Glutamatergic neuron (in vitro differentiated cells): ENCODE measurements at places on chromosomes 13 and 19. TPM values are rescaled to one million over a fixed set of nuclear protein-coding genes. Genes with fewer than 3 reads are reported as not detected.

DNA sequence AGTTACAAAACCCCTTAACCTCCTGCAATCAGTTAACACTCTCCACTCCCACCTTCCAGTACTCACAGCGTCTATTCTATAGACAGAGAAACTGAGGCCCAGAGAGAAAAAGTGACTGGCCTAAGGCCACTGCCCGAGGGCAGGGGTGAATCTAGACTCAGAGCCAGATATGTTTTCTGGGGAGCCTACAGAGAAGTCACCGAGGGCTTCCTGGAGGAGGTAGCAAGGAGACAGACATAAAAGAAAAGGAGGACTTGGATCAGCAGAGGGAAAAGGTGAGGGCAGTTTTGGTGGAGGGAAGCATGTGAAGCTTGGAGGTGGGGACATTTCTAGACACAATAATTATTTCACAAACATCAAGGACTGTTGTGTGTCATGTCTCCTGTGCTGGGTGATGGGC, 1.6 kb upstream of the COMP start:
- DNase-seq: no peak
- peaks cover 4% of the 10 kb centered on the region for H3K36me3 ChIP-seq
- peaks cover 26% of the 10 kb centered on the region for H3K27me3 ChIP-seq
- H3K4me1 ChIP-seq: peaks cover 3% of the 10 kb centered on the region
- H3K27ac ChIP-seq: no peak overlapping the region
- H3K4me3 ChIP-seq: no peak overlapping the region

Gene GPC6
- 11.8 TPM for total RNA-seq

- peaks cover 4% of the 10 kb centered on the region for H3K27me3 ChIP-seq
- peaks cover 14% of the 10 kb centered on the region for H3K4me1 ChIP-seq
- DNase-seq: peak; percentile 64
Measured at GRCh38 chr19:13718733-13719132, 45.6 kb upstream of the MRI1 start.

Gene CFAP97D2
- total RNA-seq: not detected

GRCh38 chr13:82076496-82076895, 1735.6 kb upstream of the SPRY2 start:
- H3K4me3 ChIP-seq: no peak overlapping the region
- no peaks in the 10 kb centered on the region for H3K27me3 ChIP-seq
- no peak for DNase-seq

GRCh38 chr13:114068656-114069318, 63.6 kb downstream of the RASA3 start:
- peaks cover 21% of the 10 kb centered on the region for H3K4me1 ChIP-seq
- no peak for DNase-seq
- peaks cover 18% of the 10 kb centered on the region for H3K27me3 ChIP-seq
- H3K36me3 ChIP-seq: no peaks in the 10 kb centered on the region

Gene BLOC1S3
- 8.1 TPM for total RNA-seq

Gene ZNF835
- 2.7 TPM for total RNA-seq

DNA sequence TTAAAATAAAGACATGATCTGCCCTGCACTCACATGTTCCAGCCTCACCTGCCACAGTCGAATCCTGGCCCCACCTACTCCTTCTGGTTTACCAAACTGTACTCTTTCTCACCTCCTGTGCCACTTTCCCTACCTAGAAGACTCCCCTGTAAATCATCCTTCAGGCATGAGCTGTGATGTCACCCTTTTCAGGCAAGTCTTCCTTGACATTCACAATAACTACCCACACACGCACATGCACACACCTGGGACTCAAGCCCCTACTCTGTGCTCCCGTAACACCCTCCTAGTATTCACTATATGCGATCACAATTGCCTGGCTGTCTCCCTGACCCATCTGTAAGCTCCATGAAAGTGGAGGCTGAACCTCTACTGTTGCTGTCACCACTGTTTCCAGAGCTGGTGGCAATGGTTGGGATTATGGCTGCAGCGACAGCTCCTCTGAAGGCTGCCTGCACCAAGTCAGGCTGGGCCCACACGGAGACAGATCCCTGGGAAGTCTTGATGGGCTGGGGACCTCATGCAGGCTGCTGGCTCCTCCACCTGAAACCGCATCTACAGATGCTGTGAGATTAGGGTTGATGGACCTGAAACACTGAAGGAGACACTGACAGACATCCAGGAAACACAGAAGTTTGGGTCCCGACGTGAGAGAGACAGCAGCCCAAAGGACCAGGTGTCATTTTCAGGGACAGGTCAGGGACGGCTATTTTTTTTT, 611.1 kb downstream of the UQCRFS1 start:
- H3K4me3 ChIP-seq: no peak overlapping the region
- peaks cover 4% of the 10 kb centered on the region for H3K36me3 ChIP-seq
- H3K27me3 ChIP-seq: peaks cover 2% of the 10 kb centered on the region
- no peak overlapping the region for H3K27ac ChIP-seq
- H3K4me1 ChIP-seq: peaks cover 3% of the 10 kb centered on the region
- DNase-seq: no peak

Gene APLP1
- 618 TPM for total RNA-seq

DNA sequence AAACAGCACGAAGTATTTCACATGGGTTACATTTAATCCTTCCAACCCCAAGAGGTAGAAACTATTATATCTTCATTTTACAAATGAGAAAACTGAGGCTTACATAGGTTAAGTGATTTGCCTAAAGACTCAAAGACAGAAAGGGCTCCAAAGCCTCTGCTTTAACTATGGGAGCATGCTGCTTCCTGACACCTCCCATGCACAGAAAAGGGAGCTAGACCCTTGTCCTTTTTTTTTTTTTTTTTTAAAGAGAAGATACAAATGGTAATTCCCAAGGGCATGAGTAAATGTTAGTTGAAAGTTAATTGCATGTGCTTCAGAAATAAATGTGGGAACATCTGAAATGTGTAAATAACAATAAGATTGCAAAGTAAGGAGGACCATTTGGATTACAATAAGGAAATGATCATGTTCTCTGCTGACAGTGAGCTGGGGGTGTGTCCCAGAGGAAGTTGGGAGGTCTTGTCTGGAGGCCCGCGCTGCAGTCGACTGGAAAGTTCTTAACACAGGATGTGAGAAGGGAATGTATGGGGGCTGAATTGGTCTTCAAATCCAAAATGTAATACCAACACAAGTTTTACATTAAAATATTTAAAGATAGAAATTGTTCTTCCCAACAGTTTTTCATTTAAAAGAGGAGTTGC, 500.3 kb downstream of the KLF12 start:
- H3K4me3 ChIP-seq: no peak overlapping the region
- H3K27ac ChIP-seq: no peak overlapping the region
- no peaks in the 10 kb centered on the region for H3K4me1 ChIP-seq
- H3K36me3 ChIP-seq: no peaks in the 10 kb centered on the region
- no peak for DNase-seq

DNA sequence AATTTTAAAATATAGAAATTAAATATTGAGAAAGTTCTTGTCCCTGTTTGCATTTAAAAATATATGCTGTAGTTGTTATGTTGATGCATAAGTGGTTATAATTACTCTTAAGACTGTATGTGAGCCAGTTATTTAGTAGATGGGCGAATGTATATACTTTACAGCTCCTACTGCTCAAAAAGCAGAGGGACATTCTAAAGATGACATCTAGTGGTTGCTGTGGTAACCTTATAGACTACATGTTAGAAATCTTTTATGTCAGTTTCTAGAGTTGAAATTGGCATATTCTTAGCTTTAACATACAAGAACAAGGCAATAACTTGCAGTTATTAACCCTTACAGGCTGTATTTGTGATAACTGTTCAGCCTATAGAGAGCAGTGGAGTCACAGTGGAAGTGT, 160.5 kb downstream of the OLFM4 start:
- H3K36me3 ChIP-seq: no peaks in the 10 kb centered on the region
- H3K27me3 ChIP-seq: no peaks in the 10 kb centered on the region
- no peak overlapping the region for H3K4me3 ChIP-seq
- peaks cover 12% of the 10 kb centered on the region for H3K4me1 ChIP-seq

DNA sequence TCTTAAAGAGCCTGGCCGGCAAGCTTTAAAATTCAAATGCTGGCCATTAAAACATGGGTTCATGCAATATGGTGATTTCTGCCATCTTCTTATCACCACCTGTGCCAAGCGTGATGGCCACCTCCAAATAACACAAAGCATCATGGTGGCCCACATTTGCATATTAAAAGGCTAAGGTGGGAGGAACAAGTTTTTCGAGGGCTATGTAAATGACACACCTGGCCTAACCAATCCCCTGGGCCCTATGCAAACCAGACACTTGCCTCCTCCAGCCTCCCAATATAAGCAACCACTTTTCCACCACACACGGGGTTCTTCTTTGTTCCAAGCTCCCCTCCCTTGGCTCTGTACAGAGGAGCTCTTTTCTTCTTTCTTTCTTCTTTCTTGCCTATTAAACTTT, 14.4 kb downstream of the LILRB4 start:
- no peak for DNase-seq
- no peaks in the 10 kb centered on the region for H3K27me3 ChIP-seq
- H3K27ac ChIP-seq: no peak overlapping the region
- H3K36me3 ChIP-seq: no peaks in the 10 kb centered on the region

- no peaks in the 10 kb centered on the region for H3K36me3 ChIP-seq
- no peaks in the 10 kb centered on the region for H3K27me3 ChIP-seq
- H3K4me1 ChIP-seq: no peaks in the 10 kb centered on the region
- no peak overlapping the region for H3K4me3 ChIP-seq
- no peak for DNase-seq
Measured at GRCh38 chr19:28351761-28352160, 861.2 kb downstream of the UQCRFS1 start.

DNA sequence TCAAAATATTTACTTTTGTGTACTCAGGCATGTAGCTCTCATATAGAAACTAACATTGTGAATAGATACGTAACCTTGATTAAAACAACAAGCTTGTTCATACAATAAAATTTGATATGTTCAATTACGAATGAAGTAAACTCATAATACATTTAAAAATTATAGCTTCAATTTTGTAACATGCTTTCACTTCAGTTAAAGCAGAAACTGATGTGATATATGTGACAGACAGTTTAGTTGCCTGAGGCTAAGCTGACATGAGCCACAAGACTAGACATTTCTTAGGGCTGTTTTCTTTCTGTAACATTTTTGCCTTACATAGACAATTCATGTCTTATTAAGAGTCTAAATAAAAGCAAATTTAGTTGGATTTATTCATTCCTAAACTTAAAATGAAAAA, 526.0 kb downstream of the PCDH9 start:
- H3K36me3 ChIP-seq: no peaks in the 10 kb centered on the region
- peaks cover 7% of the 10 kb centered on the region for H3K4me1 ChIP-seq
- H3K27me3 ChIP-seq: no peaks in the 10 kb centered on the region
- no peak for DNase-seq

GRCh38 chr19:18167975-18168645, 5.5 kb upstream of the IFI30 start:
- peaks cover 3% of the 10 kb centered on the region for H3K27me3 ChIP-seq
- no peak overlapping the region for H3K4me3 ChIP-seq
- peak; percentile 73 for DNase-seq
- H3K4me1 ChIP-seq: no peaks in the 10 kb centered on the region
- H3K36me3 ChIP-seq: no peaks in the 10 kb centered on the region

- no peak overlapping the region for H3K27ac ChIP-seq
- peak; percentile 41 for DNase-seq
- peaks cover 4% of the 10 kb centered on the region for H3K36me3 ChIP-seq
Measured at GRCh38 chr19:12647490-12648071, 19.0 kb downstream of the MAN2B1 start.

Gene ZNF628
- total RNA-seq: 13.7 TPM

Gene DIAPH3
- total RNA-seq: 2.6 TPM

DNA sequence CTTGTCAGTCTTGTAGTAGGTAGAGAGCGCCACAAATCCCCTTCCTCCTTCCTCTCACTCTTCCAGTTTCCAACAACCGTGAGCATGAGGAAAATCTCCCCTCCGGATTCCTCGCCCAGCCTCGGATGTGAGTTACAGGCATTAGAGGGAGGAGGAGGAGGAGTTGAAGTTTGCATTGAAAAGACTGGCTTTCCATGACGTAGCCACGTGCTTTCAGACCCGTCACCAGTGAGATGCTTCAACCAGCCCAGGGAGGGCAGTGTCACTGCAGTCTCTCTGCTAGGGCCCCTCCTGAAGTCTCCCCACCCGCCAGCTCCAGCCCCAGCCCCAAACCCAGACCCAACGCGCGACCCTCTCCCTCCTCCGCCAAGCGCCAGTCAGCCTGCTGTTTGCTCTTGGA, 442 bp upstream of the FGF14 start:
- H3K4me3 ChIP-seq: peak overlapping the region; percentile 90
- peak overlapping the region; percentile 85 for H3K27ac ChIP-seq
- DNase-seq: peak; percentile 77
- H3K27me3 ChIP-seq: peaks cover 2% of the 10 kb centered on the region

- no peak for DNase-seq
- H3K4me3 ChIP-seq: no peak overlapping the region
- no peak overlapping the region for H3K27ac ChIP-seq
- H3K36me3 ChIP-seq: no peaks in the 10 kb centered on the region
Measured at GRCh38 chr19:17475541-17476115, 5.3 kb downstream of the SLC27A1 start.

Gene SHANK1
- total RNA-seq: 19.0 TPM

DNA sequence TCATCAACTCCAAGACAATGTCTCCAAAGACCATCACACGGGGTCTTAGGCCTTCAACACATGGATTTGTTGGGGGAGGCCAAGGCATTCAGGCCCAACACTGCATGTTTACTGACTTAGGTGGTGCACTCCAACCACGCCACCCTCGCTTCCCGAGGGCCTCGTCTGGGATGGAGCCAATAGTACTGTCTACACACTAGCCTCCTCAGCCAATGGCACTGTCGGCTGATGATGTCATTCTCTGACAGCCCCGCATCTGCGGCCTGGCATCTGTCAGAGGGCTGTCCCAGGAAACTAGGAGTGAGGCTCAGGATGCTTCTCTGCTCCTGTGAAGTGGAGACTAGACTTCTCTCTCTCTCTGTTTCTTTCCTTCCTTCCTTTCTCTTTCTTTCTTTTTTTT, 96.6 kb downstream of the TEX26 start:
- peak overlapping the region; percentile 55 for H3K4me3 ChIP-seq
- H3K4me1 ChIP-seq: peaks cover 28% of the 10 kb centered on the region
- peak; percentile 88 for DNase-seq

Gene CYP2S1
- total RNA-seq: 6.0 TPM

Gene NFIX
- total RNA-seq: 2.4 TPM

Gene ZNF418
- 25.4 TPM for total RNA-seq
